ENCODE measurements at places on chromosomes 13 and 19.

DNA sequence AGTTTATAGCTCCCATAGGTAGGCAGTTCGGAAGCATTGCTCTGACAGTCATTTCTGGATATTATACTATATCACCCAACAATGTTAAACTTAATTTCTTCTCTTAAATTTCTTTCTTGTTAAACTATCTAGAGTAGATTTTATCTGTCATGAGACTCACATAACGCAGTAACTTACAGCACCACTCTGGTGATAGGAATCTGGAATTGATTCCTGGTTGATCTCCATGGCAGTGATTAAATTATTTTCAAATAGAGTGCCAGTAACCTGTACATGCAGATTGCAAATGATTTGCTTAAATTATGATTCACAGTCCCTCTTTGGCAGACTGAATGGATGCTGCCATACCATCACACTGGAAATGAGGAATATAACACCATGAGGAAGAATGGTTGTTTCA lies 722.1 kb downstream of the DACH1 start:
- DNase-seq = no peak

GRCh38 chr19:42149447-42150202 lies 17.4 kb upstream of the POU2F2 start:
- DNase-seq = no peak

GRCh38 chr13:68099631-68100030 lies 869.5 kb upstream of the PCDH9 start:
- no peak for DNase-seq

DNA sequence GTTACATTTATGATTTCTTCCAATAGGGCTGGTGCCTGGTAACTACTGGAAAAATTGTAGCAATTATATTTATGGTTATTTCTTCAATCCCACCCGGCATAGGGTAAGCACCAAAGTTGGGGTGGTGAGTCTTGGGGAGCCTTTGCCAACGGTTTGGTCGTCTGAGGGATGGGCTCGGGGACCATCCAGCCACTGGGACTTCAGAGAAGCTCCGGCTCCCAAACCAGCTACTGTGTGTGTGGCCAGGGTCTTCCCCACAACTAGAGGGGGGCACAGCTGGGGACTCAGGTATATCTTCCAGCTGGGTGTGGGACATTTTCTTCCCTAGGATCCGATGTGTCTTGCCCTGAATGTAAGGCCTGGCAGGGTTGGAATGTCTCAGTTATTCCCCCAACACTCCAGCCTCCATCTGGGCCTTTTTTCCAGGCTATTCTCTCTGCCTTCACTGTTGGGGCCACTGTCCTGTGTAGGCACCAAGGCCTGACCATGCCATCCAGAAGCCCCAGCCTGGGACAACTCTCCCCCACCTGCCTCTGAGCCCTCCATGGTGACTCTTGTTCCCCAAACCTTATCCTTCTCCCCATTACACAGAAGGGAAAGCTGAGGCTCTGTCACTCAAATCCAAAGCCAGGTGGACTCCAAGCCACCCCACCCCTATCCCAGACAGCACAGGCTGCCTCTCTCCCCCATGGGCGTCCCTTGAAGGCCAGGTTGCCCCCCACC lies 1.1 kb upstream of the IFI30 start:
- DNase-seq = no peak

DNA sequence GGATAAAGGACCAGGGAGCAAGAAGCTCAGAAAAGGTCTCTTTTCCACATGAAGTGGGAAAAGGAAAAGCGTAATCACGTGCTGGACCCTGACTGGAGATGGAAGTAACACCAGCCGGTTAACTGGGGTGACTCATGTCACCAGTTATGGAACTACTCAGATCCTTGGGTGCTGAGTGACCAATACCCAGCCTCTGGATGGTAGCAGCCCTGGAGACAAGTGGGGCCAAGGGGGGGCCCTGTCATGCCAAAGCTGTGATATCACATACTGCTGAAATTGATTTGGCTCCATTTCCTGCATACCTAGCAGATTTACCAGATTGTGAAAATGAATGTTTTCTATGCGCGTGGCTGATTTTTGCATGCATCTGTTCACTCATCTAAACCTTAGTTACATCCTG lies 158.9 kb downstream of the ZIC5 start:
- DNase-seq = peak; percentile 4

- no peak for DNase-seq
Measured at GRCh38 chr19:48194041-48194843, 23.8 kb downstream of the ZSWIM9 start.

- DNase-seq = no peak
Measured at GRCh38 chr19:46173886-46174480, 25.9 kb downstream of the IGFL2 start.

DNA sequence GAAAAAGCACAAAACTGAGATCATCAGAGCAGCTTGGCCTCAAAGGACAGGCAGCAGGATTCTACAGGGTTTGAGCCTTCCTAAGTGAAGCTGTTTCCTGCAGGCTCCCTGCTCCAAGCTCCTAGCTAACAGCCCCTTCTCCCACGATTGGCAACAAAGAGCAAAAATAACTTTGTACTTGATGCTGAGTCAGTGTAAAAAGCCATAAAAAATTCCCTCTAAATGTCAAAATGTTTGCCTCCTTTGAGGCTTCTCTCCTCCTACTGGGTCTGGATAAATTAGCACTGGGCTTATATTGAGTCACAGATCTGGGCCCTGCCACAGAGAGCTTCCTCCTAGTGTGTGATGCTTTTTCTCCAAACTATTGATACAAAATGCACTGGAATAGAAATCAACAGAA lies 153.3 kb downstream of the TNFRSF19 start:
- peak; percentile 26 for DNase-seq

- no peak for DNase-seq
Measured at GRCh38 chr13:25345576-25345975, 26.2 kb upstream of the ATP8A2 start.

DNA sequence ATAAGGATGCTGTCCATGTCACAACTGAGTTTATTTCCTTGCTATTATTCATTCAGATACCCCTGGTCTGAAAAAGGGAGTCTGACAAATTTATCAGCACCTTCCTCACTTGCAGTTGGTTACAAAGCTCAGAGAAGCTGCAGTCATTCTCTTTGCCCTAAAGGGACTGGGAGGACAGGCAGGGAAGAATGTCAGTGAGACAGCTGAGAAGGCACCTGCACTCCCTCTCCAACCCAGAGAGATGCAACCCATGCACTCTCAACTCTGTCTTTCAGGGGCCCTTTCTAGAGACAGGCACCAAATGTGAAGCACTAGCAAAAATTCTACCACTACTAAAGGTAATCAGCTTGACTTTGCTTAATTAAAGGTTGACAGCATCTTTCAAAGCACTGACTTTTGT lies 83.3 kb downstream of the CRYL1 start:
- no peak for DNase-seq

GRCh38 chr13:66461021-66461420 lies 769.1 kb downstream of the PCDH9 start:
- DNase-seq = no peak

DNA sequence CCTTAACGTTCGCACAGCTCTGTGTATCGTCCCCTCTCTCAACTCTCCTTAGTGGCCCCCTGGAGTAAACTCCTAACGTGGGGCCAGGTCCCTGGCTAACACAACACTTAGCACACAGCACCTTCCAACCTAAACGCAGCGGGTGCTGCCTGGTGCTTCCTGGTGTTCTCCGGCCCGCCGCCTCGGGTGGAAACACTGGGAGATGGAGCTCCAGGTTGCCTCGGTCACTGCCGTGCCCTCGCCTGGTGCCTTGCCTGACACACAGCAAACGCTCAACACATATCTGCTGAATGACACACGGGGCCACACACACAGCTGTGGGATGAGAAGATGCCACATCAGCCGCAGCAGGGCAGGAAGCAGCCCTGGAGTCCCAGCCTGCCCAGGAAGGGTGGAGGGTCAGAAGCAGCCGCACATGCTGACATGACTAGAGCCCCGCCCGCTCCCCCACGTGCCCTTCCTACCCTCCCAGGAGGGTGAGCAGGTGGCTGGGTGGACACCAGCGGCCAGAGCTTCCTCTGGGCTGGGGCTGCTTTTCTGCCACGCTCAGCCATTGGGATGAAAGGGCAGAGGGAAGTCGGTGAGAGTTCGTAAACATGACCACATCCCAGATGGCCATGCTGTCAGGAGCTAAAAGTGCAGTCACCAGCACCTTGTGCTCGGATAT lies 6.6 kb downstream of the PEPD start:
- DNase-seq = no peak

GRCh38 chr13:53127373-53127772 lies 98.8 kb downstream of the OLFM4 start:
- no peak for DNase-seq

- DNase-seq = no peak
Measured at GRCh38 chr13:113064534-113065405, 40.8 kb upstream of the F7 start.

- no peak for DNase-seq
Measured at GRCh38 chr19:52522551-52522950, 4.9 kb upstream of the ZNF808 start.

DNA sequence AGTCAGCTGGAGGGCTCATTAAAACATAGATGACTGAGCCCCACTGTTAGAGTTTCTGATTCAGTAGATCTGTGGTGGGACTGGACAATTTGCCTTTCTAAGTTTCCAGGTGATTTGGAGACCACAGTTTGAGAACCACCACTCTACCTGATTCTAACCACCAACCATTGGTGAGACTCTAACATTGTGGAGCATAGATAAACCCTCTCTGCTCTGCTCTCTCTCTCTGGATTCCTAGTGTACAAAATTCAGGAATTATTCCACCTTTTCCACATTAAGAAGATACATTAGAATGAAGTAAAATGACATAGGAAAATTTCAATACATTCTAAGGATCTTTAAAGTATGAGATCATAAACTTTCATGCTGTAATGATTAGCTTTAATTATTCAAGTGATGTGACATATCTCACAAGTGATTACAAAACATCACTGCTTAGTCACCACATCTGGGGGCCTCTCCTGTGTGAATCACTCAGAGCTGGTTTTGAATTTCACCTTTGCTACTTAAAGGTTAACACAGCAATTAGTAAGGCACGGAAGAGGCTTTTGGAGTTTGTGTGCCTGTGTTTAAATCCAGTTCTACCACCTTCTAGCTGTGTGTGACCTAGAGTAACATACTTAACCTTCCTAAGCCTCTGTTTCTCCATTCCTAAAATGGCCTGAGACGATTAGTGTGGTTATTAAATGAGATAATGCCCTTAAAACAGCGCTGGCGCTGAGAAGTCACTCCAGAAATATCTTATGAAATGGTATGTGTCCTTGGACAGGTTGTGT lies 78.5 kb upstream of the NBEA start:
- DNase-seq = peak; percentile 85

DNA sequence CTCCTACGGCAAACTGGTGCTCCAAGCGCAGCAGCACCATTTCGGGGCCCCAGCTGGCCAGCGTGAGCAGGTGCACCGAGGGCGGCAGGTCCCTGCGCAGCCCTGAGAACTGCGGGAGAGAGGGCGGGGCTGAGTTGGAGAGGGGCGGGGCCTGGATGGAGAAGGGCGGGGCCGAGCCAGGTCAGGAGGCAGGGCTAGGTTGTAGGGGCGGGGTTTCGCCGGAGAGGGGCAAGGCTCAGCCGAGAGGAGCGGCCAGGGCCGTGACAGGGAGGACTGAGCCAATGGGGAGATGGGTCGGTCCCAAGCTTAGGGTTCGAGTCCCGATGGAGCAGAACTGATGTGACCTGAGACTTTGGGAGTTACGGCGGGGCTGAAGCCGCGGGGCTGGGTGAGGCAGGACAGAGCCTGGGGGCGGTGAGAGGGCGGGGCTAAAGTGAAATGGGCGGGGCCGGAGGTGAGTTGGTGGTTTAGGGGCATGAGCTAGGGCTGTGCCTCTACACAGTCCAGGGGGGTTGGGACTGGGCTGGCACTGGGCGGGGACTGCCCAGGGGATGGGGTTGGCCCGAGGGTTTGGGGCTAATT lies 19.0 kb downstream of the MAN2B1 start:
- no peak for DNase-seq

DNA sequence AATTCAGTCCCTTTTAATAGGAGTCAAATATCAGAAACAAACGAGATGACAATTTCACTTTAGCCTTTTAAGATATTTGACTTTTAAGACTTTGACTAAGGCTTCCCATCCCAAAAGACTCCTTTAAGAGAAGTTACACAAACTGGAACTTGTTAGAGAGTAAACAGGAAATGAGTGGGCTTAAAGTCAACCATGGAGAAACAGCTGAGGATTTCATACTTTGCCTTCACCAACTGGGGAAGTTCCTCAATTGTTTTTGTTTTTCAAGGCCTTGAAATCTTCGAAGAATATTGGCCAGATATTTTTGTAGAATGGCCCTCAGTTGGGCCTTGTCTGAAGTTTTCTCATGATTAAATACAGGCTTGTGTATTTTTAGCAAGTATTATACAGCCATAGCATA lies 227.3 kb downstream of the POU4F1 start:
- DNase-seq = no peak

GRCh38 chr19:47456721-47457474 lies 14.8 kb downstream of the SLC8A2 start:
- no peak for DNase-seq

- no peak for DNase-seq
Measured at GRCh38 chr13:30053939-30054338, 203.5 kb upstream of the UBL3 start.

GRCh38 chr19:14406645-14407401 lies 12.3 kb downstream of the DDX39A start:
- DNase-seq = no peak

DNA sequence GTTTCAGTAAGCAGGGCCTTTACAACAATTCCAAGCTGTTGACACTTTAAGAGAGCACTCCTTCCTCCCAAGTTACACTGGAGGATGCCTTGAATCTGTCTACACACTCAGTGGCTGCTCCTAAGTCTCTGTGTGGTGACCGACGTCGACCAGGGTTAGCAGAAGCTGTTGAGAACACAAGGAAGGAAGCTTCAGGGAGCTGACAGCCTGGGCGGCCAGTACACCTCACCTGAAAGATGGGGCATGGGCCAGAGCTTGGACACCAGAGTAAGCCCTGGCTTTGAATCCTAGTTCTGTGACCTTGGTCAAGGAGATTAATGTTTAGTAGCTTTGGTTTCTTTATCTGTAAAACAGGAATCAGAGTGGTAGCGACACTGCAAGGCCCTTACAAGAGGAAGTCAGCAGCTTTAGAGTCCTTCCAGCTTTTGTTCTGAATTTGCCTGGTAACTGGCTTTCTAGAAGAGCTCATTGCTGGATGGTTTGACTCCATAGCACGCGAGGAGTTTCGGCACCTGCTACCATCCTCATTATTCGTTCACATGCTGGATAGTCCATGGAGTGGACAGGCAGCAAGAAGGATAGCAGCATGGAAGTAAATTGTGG lies 214.2 kb downstream of the FGF9 start:
- no peak for DNase-seq

GRCh38 chr13:53050151-53050550 lies 21.5 kb downstream of the OLFM4 start:
- no peak for DNase-seq
